ENCODE measurements at places on chromosomes 3 and 15.
A peak's percentile ranks its signal among the peaks of the same experiment; 100 is the strongest.

GRCh38 chr3:99365979-99366378, 272.4 kb upstream of the COL8A1 start:
- no peak for DNase-seq

DNA sequence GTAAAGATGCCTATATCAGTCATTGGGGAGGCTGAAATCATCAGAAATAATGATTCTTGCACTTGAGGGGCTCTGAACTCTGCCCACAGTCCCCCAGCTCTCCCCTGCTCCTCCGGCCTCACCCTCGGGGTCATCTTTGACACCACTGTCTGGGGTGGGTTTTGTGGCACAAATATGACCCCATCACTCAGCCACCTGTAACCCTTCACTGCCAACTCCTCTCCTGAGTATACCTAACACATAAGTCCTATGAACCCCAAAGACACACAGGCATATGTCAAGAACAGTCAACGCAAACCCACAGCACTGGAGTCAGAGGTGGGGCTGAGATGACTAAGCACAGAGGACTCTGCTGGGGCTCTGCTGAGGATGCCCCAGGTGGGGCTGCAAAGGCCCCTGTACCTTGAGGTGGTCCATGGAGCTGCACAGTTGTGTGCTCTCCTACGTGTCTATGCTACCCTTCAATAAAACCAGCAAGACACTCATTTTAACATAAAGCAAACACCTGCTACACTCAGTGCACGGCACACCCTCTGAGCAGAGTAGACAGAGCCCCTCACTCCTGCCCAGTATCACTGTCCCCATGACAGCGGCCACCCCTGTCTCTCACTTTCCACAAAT, 29.9 kb downstream of the SLC41A3 start:
- DNase-seq, result no peak

- no peak for DNase-seq
These were observed 21.6 kb downstream of the FANCD2 start for GRCh38 chr3:10047876-10048275.

- DNase-seq, result no peak
These were observed 23.4 kb upstream of the TLE3 start for GRCh38 chr15:70120958-70121623.

DNA sequence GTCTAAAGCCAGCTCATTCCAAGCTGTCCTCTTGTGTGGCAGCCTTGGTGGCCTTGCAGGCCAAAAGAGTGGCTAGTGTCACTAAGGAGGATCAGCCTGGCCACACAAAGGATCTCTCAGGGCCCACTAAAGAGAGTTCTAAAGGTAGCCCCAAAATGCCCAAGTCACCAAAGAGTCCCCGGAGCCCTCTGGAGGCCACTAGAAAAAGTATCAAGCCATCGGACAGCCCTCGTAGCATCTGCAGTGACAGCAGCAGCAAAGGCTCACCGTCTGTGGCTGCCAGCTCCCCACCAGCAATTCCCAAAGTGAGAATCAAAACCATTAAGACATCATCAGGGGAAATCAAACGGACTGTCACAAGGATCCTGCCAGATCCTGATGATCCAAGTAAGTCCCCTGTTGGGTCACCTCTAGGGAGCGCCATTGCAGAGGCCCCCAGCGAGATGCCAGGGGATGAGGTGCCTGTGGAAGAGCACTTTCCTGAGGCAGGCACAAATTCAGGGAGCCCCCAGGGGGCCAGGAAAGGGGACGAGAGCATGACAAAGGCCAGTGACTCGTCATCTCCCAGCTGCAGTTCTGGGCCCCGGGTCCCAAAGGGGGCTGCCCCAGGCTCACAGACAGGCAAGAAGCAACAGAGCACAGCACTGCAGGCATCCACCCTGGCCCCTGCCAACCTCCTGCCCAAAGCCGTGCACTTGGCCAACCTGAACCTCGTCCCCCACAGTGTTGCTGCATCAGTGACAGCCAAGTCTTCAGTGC, 33.5 kb upstream of the ALPK3 start:
- DNase-seq, result no peak

DNA sequence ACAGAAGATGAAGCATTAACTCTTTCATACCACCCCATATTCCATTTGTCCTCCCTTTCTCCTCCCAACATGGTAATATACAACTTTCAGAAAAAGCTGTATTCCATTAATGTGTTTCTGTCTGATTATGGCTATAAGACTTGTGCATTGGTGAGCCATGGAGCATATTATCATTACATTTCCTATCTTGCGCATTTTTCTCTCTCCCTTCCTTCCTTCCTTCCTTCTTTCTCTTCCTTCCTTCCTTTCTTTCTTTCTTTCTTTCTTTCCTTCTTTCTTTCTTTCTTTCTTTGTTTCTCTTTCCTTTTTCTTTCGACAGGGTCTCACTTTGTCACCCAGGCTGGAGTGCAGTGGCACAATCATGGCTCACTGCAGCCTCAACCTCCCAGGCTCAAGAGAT, 25.5 kb upstream of the PDE8A start:
- no peak for DNase-seq

DNA sequence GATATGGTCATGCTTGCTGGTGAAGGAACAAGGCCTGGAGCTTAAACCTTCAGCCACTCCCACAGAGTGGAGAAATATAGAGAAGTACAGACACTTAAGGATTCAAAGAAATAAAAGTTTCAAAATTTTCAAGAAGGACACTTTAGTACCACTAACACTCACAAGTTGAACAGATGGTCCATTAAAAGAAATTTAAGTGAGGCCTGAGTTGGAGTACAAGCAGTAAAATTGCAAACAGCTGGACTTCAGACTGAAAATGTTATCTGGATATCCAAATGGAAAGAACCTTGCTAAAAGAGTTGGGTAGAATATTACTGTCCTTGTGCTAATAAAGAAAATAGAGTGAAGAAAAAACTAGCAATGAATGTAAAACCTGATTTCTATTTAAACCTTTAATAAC, 397.1 kb upstream of the KCNMB2 start:
- DNase-seq, result no peak

- no peak for DNase-seq
These were observed 98.8 kb upstream of the HACD2 start for GRCh38 chr3:123683505-123684154.

DNA sequence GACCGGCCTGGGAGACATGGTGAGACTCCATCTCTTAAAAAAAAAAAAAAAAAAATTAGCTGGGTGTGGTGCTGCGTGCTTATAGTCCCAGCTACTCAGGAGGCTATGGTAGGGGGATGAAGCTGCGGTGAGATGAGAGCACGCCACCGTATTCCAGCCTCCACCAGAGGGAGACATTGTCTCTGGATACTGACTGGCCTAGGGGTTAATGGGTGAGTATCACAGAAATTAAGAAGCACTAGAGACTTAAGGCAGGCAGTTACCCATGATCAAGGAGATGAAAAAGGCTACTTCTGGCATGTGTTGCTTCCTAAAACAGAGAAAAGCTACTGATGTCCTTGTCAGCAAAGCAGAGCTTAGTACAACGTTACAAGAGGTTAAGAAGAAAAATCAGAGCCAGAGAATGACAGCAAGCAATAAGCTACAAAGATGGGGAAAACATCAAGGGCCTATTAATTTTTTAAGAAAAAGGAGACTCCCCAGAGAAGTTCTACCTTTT, 8.6 kb downstream of the TFRC start:
- peak; percentile 77 for DNase-seq

DNA sequence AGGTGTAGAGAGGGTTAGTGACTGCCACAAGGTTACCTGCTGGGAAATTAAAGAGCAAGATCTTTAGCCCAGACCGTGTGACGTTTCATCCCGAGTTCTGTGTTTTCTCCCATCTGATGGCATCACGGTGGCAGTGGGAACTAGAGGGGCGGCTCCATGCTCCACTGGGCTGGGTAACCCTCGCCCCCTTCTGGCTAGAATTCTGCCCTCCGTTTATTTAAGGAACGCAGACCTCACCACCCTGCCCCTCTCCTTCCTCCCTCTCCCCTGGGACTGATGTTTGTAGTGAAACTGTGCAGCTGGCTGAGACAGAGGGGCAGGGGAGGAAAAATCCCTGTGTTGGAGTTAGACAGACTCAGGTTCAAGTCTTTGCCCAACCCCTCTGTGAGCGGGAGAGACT, 65.6 kb downstream of the ITGA11 start:
- DNase-seq, result no peak

GRCh38 chr3:150589759-150590158, 13.4 kb upstream of the SELENOT start:
- DNase-seq, result no peak

- DNase-seq, result no peak
These were observed 125.8 kb downstream of the P2RY1 start for GRCh38 chr3:152960684-152961083.

DNA sequence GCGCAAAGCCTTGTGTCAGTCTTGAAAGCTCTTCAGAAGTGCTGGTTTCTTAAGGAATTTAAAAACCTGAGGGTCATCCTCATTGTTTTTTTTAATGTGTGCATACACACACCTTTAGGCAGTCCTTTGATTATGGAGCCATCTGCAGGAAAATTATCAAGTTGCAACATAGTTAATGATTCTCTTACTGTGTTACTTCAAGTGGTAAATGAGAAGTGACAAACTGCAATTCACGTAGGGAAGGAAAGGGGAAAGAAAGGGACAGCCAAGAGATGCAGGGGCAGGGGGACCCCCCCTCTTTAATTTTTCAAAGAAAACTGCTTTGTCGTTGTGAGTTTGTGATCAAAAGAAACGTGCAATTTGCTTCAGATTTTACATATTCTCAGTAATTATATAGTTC, 162.4 kb upstream of the CGNL1 start:
- DNase-seq, result peak; percentile 5

- no peak for DNase-seq
These were observed 17.3 kb downstream of the GTPBP8 start for GRCh38 chr3:113008117-113008516.

DNA sequence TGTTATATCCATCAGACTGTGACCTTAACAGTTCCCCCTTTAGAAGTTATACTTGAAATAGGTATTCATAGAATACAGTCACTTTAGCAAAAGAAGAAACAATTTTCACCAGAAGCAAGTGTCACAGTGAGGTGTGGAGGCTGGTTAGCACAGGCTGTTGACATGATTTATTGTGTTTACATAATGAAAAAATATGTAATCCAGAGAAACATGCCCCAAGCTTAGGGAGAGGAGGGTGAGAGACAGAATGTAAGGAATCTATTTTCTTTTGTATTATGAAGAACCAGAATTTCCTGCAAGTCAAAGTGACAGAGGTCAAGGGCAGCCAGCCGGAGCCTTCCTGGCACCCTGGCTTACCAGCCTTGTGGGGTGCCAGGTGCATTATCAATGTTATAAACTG, 4.0 kb downstream of the IL12A start:
- DNase-seq, result no peak
